ENCODE measurements at places on chromosomes 5 and 9.

DNA sequence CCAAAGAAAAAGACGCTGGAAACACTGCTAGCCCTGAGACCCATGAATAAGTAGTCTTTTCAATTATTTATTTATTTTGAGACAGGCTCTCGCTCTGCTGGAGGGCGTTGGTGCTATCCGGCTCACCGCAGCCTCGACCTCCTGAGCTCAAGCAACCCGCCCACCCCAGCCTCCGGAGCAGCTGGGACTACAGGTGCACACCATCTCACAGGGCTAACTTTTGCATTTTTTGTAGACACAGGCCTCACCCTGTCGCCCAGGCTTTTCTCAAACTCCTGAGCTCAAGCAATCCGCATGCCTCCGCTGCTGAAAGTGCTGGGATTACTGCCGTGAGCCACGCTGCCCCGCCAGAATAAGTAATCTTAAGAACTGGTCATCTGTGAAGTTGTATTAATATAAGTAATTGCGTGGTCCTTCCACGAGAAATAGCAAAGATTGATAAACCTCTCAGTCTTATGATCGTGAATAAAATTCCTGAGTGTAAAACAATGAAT lies 1.6 kb downstream of the ANXA2R start:
- DNase-seq, result peak; percentile 23

- no peak for DNase-seq
These were observed 49.7 kb downstream of the FER start for GRCh38 chr5:108797396-108797795.

DNA sequence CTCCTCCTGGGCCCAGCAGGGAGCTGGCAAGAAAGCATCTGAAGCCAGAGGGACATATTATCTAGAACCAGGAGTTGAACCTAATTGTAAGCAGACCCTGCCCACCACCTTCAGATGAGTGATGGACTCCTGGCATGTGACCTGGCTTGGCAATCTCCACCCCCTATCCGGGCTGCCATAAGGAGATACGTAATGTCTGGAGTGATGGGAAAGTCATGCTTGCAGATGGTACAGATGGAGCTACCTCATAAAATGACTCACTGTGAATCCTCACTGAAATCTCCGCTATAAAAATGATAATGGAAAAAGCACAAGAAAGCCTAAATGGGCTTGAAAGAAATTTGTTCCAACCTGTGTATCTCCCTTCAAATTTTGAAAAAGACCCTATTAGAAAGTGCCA lies 157.5 kb downstream of the DMRT2 start:
- no peak for DNase-seq

GRCh38 chr9:121305269-121305994 lies 37.5 kb downstream of the GSN start:
- DNase-seq, result no peak

DNA sequence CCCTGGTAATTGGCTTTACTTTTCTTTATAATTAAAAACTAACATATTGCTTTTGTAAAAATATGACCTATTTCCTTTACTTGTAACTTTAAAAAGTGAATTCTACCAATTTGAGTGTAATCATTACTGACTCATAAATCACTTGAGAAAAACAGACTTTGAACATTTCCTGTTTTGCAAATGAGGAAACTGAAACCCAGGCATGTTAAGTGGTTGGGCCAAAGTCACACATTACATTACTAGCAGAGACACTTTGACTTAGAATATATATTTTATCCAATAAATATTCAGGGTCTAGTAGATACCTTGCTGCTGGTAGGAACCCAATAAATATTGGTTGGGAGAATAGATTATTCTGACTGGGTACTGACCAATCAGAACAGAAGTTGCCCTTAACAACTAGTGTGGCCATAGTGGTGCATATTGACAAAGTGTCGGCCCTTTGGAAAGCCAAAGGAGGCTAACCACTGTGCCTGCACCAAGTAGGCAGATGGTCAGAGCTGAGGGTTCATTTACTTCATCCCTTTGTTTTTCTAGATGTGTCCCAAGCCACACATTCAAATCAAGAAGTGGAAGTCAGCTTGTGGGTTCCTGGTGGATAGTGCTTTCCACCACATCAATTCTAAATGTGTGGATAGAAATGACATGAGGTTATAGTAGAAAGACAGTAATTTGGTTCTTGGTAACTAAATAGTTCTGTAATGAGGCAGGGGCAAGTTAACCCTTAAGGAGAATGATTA lies 365.1 kb upstream of the RIOK2 start:
- DNase-seq, result no peak

GRCh38 chr9:97907046-97907445 lies 15.3 kb downstream of the TRMO start:
- DNase-seq, result no peak

- DNase-seq, result no peak
These were observed 75.4 kb upstream of the CPLX2 start for GRCh38 chr5:175795959-175796358.
